ENCODE measurements at places on chromosomes 7 and 10. TPM values are rescaled to one million over a fixed set of nuclear protein-coding genes. Genes with fewer than 3 reads are reported as not detected.

NEBL gene
- total RNA-seq = 0.08 TPM

ZNF862 gene
- 2.1 TPM for total RNA-seq

- no peak for DNase-seq
Measured at GRCh38 chr7:3039787-3040186, 3.9 kb downstream of the CARD11 start.

DNA sequence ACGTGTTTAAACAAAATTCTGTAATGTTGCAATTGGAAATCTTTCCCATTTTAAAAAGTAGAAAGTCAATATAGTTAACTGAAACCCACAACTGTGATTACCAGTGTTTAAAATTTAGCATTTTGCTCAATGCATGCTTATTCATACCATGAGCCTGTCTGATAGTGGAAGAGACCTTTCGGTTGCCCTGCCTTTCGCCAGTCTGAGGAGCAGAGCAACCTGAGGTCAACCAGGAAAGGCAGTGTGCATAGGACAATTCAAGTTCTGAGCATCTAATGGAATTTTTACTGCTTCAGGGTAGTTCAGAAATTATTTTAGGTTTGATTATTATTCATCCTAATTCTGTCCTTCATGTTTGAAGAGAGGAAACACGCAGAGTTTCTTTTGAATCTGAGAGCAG lies 100.8 kb downstream of the CUBN start:
- DNase-seq = no peak

DNA sequence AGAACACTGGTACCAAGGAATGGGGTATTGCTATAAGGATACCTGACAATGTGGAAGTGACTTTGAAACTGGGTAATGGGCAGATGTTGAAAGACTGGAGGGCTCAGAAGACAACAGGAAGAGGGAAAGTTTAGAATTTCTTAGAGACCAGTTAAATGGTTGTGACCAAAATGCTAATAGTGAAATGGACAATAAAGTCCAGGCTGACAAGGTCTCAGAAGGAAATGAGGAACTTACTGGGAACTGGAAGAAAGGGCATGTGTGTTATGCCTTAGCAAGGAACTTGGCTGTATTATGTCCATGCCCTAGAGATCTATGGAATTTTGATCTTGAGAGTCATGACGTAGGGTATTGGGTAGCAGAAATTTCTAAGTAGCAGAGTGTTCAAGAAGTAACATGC lies 38.0 kb downstream of the FAM149B1 start:
- no peak for DNase-seq

DNA sequence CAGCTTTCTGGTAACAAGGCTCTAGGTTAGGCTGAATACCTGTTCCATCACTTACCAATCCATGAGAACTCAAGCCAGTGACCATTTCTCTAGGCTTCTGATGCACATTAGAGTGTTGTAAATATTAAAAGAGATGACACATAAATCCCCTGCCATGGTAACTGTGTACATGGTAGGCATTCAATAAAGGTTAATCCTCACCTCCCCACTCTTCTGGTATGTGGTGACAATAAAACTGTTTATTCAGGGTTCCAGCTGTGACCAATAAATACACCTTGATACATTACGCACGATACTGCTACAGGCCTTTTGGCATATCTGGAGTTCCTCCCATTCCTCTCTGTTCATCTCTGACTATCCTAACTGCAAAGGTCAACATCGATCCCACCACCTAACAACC lies 171.9 kb downstream of the SRPK2 start:
- DNase-seq = no peak

DNA sequence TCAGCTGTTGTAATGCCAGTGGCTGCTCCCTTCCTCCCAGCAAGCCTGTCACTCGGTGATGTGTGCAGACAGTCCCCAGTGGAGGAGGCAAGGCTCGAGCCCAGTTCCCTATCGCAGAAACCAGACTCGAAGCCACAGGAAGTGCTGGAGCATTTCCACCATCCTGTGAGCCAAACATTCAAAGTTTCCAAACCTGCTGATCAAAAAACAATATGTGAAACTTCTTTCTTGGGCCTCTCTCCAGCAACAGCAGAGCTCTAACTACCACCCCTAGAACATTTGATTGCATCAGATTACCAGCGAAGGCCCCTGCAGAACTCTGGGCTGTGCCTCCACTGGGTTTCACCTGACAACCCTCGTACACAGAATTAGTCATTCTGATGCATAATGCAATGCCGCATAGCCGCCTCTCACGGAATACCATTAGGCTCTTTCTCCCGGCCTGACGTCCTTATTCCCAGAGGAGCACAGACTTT lies 94.0 kb downstream of the ELMO1 start:
- peak; percentile 91 for DNase-seq

GRCh38 chr10:103395754-103396066 lies 565 bp downstream of the ATP5MK start:
- no peak for DNase-seq

- DNase-seq = no peak
Measured at GRCh38 chr10:28664369-28664740, 13.0 kb upstream of the BAMBI start.

DNA sequence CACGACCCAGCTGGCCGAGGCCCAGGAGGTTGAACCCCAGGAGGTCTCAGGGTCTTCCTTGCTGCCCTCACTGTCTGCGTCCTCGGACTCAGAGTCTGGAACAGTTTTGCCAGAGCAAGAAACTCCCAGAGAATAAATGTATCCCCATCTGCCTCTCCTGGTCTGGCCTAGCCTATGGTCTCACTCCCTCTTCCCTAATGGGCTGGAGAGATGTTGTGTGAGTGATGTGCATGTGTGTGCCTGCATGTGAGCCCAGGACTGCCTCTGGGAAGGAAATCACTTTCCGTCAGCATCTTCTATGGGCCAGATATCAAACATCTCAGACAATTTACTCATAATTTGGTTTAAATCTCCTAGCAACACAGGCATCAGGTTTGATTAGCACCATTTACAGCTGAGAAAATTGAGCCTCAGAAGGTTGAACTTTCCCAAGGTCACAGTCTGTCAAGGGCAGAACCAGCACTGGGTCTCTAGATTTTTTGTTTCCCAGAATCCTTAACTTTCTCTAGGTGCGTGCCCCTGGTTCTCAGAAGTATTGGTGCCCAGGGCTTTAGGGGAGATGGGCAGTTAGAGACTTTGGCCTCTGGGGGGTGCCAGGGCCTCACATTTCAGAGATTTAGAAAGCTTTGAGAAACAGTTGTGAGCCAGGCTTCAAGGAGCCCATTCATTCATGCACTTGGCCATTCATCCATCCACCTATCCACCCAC lies 4.9 kb downstream of the TMEM270 start:
- DNase-seq = peak; percentile 46
